ENCODE measurements at places on chromosomes 7 and 10. TPM values are rescaled to one million over a fixed set of nuclear protein-coding genes. Genes with fewer than 3 reads are reported as not detected.

DNA sequence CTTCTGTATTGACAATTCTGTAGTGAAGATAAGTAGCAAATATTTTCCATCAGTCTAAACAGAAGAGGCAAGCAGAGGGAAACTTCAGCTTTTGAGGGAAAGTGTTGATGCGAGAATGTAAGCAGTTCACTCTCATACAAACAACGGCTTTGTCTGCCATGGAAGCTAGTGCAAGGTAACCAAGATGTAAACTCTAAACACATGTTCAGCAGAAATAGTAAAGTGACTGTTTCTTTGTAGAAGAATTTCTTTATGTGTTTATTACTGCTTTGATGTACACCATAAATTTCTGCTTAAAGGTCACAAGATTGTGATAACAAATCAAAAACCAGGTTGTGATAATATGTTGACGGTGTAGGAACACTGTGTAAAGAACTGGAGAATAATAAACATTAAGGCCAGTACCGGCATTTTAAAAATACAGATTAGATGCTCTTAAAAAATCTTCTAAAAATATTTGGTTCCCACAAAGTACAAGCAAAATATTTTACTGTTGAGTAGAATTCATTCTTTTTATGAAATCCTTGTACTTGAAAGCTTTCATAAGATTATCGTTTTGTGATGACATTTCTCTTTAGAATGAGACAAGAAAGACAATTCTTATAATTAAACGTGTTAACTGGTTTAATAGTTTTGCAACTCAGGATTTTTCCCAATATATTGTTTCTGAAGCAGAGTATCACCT is 34.2 kb downstream of the SEMA3C start:
- DNase-seq: no peak

DNA sequence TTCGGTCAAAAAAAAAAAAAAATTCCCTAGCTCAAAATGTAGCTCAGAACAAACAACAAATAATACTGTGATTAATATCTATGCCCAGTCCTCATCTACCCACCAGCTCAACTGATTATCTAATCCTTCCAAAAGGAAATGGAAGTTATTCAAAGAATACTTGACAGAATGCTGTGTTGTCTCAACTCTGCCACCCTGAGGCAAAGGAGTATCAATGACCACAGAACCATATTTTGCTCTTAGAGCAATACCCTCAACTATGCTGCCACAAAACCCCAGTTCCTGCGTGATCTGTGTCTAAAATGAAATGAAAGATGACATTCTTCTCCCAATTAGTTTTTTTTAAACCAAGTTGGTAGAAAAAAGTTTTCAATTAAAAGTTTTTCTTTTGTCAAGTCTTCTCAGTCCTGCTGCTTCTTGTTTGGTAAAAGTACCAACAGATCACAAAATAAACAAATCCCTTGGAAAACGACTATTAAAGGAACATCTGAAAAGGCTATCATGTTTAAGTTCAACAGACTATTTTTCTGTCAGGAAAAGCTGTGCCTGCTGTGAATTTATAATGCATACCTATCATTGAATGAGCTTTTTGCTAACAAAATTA is 21.6 kb downstream of the RBM28 start:
- peak; percentile 28 for DNase-seq

DNA sequence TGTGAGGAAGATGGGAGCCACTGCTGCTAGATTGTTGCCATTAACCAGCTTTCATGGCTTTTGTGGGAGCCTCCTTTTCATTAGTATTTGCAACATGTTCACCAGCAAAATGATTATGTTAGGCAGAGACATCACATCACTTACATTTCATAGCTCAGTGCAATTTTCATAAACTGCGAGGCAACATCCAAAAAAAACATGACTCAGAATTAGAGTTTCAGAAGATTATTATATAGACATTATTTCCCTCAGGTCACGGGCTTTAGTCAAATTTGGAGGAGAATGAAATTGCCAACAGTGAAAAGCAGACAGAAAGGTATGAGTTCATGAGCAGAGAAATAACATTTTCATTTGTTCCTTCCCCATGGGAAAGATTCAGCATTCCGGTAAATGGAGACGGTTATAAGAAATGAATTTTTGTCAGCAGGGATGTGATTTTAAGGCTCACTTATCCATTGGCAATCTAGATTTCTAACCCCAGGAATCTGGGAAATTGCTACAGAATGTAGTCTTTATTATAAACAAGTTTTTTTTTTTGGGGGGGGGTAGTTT is 573.2 kb downstream of the AUTS2 start:
- DNase-seq: no peak

GRCh38 chr7:64581926-64582894 is 19.3 kb upstream of the ZNF680 start:
- DNase-seq: no peak

DNA sequence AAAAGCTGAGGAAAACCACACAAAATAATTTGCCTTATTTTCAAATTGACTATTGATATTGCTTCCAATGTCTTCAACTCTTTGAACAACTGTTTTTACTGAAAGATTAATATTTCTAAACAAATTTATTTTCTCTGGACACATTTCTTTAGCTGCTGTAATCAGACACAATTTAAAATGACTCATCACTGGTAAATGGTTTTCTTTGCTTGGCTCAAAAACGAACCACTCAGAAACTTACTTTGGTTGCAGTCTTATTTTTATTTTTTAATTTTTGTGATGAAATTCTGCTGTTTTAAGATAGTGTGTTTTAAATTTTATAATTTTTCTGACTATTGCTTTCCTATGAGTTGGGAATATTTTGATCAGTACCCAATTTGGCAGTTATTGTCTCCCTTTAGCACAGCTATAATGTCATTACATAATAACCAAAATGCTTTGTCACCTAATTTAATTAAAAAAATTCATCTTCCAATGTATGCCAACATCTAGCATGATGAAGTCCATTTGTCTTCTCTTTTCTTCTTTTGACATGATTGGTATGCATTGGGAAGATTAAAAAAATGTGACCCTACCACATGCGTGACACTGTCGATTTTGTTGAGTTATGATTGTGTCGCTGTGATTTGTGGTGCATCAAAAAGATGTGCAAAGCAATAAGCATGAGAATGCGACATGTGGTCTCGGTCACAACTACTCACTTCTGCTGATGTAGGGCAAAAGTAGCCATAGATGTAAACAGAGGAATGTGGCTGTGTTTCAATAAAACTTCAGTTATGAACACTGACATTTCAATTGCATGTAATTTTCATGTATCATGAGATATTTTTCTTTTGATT is 222.3 kb downstream of the SUGCT start:
- no peak for DNase-seq

DNA sequence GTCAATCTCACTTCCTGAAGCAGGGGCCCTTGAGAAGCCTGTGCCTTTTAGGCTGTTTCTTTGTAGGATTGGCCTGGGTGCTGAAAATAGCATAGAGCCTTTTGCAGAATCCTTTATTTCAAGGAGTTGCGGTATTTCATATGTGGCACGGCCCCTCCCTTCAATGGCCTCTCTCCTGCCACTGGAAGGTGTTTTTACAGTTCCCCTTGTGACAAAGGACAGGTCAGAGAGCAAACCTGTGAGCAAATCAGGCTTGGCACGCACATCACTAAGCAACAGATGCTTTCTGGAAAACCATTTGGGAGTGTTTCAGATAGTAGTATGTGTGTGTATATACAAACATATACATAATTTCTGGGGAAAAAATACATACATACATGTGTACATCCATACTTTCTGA is 388.6 kb upstream of the C7orf33 start:
- no peak for DNase-seq

GRCh38 chr10:89120931-89121763 is 86.0 kb downstream of the CH25H start:
- no peak for DNase-seq

DNA sequence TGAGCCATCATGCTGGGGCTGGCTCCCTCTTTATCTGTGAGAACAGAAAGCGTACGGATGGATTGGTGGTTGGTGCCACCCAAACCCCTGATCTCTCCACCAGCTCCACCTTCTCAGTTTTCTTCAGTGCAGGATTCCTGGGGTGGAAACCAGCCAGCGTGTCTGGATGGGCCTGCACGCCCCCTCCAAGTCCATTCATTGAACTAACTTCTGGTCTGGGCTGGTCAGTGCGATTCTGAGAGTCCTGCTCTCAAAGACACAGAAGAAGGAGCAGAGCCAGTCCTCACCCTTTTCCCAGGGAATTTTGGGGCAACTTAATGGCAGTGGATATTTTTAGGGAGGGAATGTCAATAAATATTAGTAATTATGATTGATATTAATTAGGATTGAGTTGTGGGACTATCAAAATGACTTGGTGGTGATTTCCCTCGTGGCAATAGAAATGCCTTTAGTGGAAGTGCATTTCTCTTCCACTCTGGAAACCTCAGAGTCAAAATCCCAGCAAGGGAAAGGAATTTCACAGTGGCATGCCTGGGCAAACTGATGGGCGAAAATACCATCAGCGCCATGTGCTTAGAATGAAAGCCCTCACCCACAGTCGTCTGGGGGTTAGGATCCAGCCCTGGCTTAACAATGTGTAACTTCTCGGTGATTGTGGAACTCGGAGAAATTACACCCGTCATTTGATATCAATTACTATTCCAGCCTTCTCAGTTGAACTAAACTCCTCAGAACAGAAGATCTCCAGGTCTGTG is 69.3 kb upstream of the EEPD1 start:
- no peak for DNase-seq

DNA sequence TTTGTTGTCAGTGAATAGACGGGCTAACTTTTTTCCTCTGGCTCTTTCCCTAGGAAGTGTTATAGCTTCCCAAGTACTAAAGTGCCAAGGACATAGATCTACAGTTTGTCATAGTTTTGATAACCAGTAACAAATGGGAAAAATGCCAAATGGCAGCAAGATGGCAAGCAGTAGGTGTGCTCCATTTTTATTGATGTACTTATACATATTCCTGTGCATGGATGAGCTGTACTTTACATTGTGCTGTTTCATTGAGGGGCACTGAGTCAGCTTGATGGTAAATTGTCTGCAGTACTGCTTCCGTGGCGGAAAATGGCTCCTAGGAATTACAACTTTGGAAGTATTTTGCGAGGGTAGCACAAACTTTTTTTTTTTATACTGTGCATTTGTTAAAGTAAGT is 7.1 kb downstream of the ADAM22 start:
- no peak for DNase-seq

DNA sequence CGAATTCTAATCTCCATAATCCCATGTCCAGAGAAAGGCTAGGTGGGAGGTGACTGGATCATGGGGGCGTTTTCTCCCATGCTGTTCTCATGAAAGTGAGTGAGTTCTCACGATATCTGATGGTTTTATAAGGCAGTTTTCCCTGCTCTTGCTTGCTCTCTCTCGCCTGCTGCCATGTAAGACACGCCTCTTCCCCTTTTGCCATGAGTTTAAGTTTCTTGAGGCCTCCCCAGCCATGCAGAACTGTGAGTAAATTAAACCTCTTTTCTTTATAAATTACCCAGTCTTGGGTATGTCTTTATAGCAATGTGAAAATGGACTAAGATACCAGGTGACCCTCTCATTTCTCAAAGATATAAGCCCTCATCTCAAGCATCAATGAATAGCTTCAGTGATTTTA is 1.1 kb upstream of the ACTA2 start:
- DNase-seq: no peak

GRCh38 chr7:139695051-139695450 is 82.7 kb downstream of the HIPK2 start:
- no peak for DNase-seq

DNA sequence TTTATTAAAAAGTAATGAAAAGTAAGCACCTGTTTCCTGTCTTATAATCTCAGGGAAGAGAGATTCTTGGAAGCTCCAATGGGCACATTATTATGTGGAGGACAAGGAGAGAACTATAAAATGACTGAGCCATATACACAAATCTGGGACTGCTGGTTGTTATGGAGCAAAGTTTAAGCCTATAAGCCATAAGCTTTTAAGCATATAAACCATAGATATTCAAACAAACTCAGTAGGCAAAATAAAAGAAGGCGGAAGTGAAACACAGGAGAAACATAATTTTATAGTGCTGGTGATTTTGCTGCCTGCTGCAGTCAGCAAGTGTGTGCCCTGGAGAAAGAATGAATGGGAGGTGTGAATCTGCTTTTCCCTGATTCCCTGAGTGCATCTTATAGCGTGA is 274.4 kb downstream of the KIF20B start:
- no peak for DNase-seq

DNA sequence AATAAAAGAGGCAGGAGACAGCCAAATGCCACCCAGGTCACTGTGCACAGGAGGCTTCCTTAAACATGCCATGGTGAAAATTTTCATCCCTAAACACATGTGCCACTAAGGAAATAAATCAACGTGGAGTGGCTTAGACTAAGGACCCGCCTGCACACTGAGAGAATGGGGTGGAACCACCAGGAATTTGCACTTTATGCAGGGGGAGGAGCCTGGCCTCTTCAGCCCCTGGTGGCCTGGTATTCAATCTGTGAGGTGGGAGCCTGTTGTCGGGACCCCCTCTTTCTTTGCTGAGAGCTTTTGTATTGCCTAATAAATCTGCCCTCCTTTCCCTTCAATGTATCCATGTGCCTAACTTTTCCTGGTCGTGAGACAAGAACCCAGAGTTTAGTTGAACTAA is 204.6 kb upstream of the NRP1 start:
- no peak for DNase-seq

- no peak for DNase-seq
Observed at GRCh38 chr10:49596836-49597235, 13.3 kb upstream of the SLC18A3 start.

GRCh38 chr10:78619896-78620295 is 448.9 kb upstream of the ZMIZ1 start:
- no peak for DNase-seq

GRCh38 chr7:1025743-1026581 is 18.4 kb upstream of the GPR146 start:
- no peak for DNase-seq

- no peak for DNase-seq
Observed at GRCh38 chr10:119309423-119309770, 102.0 kb downstream of the GRK5 start.

- no peak for DNase-seq
Observed at GRCh38 chr7:91228327-91228726, 35.9 kb upstream of the FZD1 start.

DNA sequence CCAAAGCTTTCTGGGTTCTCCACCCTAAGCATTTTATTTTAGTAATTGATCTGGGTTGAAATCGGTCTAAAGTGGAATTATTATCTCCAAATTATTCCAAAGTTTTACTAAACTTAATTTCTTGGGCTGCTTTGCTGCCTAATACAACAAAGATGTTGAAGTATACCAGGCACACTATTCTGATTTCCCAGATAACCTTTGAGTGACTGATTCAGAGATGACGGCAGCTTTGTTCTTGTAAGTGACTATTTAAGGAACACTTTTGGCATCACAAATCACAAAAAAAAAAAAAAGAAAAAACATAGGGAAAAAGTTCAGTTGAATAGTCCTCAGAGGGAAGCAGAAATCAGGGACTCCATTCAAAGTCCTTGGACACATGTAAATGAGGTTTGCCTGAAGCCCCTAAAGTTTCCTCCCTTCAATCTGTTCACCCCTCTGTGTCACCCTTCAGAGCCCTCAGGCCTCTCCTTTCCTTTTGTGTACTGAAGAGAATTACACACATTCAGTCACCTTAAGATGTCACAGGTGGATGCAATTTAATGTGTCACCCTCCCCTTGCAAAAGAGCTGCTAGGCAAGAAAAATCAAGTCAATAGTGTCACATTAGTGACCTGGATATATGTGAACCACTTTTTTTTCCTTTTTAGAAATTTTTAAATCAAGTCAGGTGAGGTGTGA is 81.5 kb downstream of the RTKN2 start:
- DNase-seq: no peak

The CPA2 gene
- polyA plus RNA-seq: not detected

The TMEM184A gene
- polyA plus RNA-seq: not detected

The AUTS2 gene
- polyA plus RNA-seq: 9.9 TPM

The GNGT1 gene
- not detected for polyA plus RNA-seq

The NKX2-3 gene
- polyA plus RNA-seq: not detected

The PODXL gene
- 0.62 TPM for polyA plus RNA-seq

The MMP21 gene
- polyA plus RNA-seq: not detected

The C10orf105 gene
- polyA plus RNA-seq: 0.23 TPM

The UNCX gene
- not detected for polyA plus RNA-seq

The SH2D4B gene
- not detected for polyA plus RNA-seq

The OR2A1 gene
- not detected for polyA plus RNA-seq

All from CD8-positive, alpha-beta memory T cell (primary cell).